ENCODE measurements at places on chromosomes 4 and X. TPM values are rescaled to one million over a fixed set of nuclear protein-coding genes. Genes with fewer than 3 reads are reported as not detected.

TAF7L gene
- 0.33 TPM for total RNA-seq

TMEM255A gene
- not detected for total RNA-seq

SCFD2 gene
- 28.8 TPM for total RNA-seq

GAGE12F gene
- not detected for total RNA-seq

GJB1 gene
- 167 TPM for total RNA-seq

PPBP gene
- 0.67 TPM for total RNA-seq

NDST4 gene
- total RNA-seq, result not detected

SMC1A gene
- 25.6 TPM for total RNA-seq

NEIL3 gene
- 0.08 TPM for total RNA-seq

SOWAHB gene
- total RNA-seq, result 10.0 TPM

TMEM150C gene
- total RNA-seq, result 4.8 TPM

UNC5C gene
- total RNA-seq, result 1.2 TPM

ATP1B4 gene
- not detected for total RNA-seq

FGFR3 gene
- total RNA-seq, result 40.0 TPM

TRO gene
- 0.75 TPM for total RNA-seq

FAM47A gene
- total RNA-seq, result not detected

PIR gene
- 9.0 TPM for total RNA-seq

GPR50 gene
- total RNA-seq, result not detected

SGMS2 gene
- 13.1 TPM for total RNA-seq

ADH1A gene
- total RNA-seq, result 202 TPM

TCEAL6 gene
- total RNA-seq, result not detected

SASH3 gene
- total RNA-seq, result 4.5 TPM

PLXNB3 gene
- total RNA-seq, result 0.50 TPM

MAGEA11 gene
- total RNA-seq, result not detected

MTMR8 gene
- 1.1 TPM for total RNA-seq

SPANXA2 gene
- not detected for total RNA-seq

HSFX4 gene
- not detected for total RNA-seq

PRKX gene
- total RNA-seq, result 2.6 TPM

RASL11B gene
- total RNA-seq, result 0.19 TPM

NPNT gene
- total RNA-seq, result 1.7 TPM

C1QTNF7 gene
- total RNA-seq, result 0.51 TPM

UGT2B11 gene
- 0.05 TPM for total RNA-seq

HSPA4L gene
- total RNA-seq, result 5.3 TPM

P2RY10 gene
- 0.25 TPM for total RNA-seq

TASL gene
- total RNA-seq, result 1.2 TPM

TLR1 gene
- total RNA-seq, result 10.0 TPM

GPR82 gene
- 0.14 TPM for total RNA-seq

CT45A1 gene
- total RNA-seq, result not detected

ADGRL3 gene
- total RNA-seq, result 1.7 TPM

MAGEA4 gene
- total RNA-seq, result not detected

Data from liver (tissue), 10 donors.